Activated naive CD8-positive, alpha-beta T cell treated with anti-CD3 and anti-CD28 coated beads, Interleukin-2, amount 10 ng/mL, durations not matched to agents 7 days and 5 days (primary cell): ENCODE measurements at places on chromosomes 12 and 14. TPM values are rescaled to one million over a fixed set of nuclear protein-coding genes. Genes with fewer than 3 reads are reported as not detected.

DNA sequence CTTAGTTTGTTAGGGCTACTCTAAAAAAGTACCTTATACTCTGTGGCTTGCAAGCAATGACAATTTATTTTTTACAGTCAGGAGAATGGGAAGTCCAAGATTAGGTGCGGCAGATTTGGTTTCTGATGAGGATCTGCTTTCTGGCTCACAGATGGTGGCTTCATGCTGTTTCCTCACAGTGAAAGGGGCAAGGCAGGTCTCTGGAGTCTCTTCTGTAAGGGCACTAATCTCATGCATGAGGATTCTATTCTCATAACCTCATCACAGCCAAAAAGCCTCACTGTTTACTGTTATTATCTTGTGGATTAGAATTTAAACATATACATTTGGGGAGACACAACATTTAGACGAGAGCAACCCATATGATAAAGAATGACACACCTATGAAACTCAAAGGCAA lies 1957.4 kb upstream of the SEL1L start:
- DNase-seq, result no peak

DNA sequence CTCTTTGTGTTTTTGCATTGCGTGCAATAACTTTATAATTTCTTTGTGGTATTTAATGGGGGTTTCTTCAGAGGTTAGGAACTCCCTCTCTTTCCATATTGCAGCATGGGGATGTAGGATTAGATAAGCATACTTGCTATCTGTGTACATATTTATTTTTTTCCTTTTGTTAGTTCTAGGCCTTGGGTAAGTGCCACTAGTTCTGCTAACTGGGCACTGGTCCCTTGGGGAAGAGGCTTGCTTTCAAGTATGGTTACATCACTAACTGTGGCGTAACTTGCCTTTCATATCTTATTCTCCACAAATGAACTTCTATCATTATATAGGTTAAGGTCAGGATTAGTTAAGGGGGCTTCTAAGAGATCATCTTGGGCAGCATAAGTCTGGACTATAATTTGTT lies 31.5 kb upstream of the SLCO1B3 start:
- no peak for DNase-seq

DNA sequence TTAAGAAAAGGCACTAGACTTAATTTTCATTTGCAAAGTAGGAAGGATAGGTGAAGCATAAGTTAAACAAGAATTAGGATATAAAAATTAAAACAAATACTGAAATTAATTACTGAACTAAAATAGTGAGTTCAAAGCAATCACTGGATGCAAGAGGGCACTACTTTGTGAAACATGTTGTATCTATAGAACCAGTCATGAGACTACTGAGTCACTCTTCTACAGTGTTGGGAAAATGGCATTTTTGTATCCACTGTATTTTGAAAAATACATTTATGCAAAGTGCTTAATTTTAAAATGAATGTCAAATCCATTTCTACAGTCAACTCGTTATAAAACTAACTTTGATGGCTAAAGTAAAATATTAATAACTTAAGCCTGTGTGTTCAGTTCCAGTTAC lies 47.9 kb downstream of the SEL1L start:
- no peak for DNase-seq

DNA sequence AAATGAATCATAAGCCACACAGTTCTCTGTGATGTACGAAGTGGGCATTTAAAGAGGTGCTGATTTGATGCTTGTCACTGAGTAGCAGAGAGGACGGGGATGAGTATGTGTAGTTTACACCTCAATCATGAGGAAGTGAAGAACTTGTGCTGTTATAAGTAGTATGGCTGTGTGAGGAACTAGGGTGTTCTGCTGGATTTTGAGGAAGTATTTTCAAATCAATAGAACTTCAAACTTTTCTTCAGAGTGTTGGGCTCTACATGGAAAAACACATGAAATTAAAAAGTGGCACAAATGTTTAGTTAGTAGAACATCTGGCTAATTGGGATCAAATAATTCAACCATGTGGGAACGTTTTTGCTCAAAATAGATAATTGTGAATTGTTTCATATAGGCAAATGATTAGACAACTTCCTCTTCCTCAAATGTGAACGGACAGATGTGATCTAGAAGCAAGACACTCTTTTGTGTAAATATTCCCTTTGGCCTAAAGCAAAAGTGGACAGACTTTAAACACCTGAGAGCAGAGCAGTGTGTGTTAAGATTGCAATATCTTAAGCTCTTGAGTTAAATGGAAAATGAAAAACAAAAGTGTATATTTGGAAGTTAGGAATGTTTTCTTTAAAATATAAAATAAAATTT lies 168.5 kb downstream of the NAV3 start:
- no peak for DNase-seq

GRCh38 chr12:117441751-117442150 lies 80.3 kb upstream of the NOS1 start:
- no peak for DNase-seq

- no peak for DNase-seq
Measured at GRCh38 chr12:27686147-27686546, 10.1 kb upstream of the REP15 start.

- no peak for DNase-seq
Measured at GRCh38 chr14:92670160-92670559, 78.3 kb downstream of the LGMN start.

DNA sequence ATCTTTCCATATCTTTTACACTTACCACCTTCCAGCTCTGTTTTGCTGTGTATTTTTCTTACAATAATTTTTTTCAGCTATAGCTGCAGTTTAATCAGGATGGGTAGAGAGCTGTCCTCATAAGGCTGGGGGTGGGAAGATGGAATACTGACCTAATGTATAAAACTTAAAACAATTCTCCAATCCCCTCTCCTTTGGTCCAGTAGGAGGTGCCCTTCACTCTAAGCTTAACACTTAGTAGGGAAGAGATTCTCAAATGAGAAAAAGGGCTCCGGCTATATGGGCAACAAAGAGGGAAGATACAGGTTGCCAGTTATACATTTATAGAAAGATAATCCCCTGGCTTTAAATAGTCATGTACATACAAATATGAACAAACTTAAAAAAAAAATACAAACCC lies 2.8 kb downstream of the ORMDL2 start:
- no peak for DNase-seq

DNA sequence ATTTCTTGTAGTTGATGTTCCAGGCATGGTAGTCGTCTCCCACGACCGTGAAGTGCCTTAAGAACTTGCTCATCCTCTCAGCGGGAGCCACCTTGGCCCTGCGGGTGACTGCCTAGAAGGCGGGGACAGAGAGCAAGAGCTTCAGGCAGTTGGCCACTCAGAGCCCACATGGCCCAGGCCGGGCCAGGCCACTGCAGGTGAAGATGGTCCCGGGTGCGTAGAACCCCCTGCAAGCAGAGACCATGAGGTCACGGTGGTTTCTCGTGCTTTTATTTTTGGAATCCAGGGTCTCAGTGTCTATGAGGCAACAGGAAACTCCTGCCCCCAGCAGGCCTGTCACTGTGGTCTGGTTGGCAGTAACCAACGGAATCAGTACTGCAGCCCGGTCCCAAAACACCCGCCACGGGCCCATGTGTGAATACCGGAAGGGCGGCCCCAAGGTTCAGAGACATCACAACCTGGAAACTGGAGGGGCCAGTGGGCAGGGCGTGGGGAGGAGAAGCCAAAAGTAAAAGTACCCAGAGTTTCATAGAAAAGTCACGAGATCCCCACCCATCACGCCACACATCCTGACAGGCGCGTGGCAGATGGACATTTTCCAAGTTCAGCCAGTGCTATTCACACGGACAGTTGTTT lies 27.5 kb downstream of the HVCN1 start:
- peak; percentile 71 for DNase-seq

DNA sequence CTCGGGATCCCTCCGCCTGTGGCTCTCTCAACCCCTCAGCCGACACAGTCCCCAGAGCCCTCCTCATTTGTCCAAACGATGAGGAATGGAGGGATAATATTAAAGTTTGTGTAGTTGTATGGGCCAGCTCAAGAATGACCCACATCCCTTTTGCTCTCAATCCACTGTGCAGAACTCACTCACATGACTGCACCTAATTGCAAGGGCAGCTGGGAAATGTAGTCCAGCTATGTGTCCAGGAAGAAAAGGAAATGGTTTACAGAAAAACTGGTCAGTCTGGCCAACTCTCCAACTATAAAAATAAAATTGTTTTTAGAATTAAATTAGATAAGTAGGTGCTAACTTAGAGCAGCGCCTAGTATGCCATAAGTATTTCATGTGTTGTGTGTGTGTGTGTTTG lies 66.6 kb downstream of the GALNT8 start:
- DNase-seq, result no peak

GRCh38 chr14:104367866-104368750 lies 211.5 kb upstream of the C14orf180 start:
- no peak for DNase-seq

GRCh38 chr12:49019443-49020324 lies 1.1 kb upstream of the PRKAG1 start:
- DNase-seq, result peak; percentile 39

GRCh38 chr12:3040663-3041544 lies 36.3 kb upstream of the TSPAN9 start:
- DNase-seq, result no peak

DNA sequence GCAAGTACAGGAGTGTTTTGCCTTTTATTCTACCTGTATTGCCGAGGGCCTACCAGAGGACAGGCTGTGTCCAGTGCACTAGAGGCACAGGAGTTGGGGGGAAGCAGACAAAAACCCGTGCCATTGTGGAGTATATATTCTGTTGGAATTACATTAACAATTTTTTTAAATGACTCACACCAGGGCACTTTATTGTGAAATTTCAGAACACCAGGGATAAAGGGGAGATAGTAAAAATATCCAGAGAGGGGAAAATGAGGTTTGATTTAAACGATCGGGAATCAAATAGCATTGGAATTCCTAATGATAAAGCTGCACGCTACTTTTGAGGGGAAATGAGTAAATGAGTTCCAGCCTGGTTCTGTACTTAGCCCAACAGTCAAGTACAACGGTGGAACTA lies 123.2 kb downstream of the PELI2 start:
- DNase-seq, result no peak

- no peak for DNase-seq
Measured at GRCh38 chr12:52929538-52929937, 19.4 kb upstream of the KRT18 start.

GRCh38 chr12:64968989-64969819 lies 144.8 kb downstream of the TBC1D30 start:
- no peak for DNase-seq

DNA sequence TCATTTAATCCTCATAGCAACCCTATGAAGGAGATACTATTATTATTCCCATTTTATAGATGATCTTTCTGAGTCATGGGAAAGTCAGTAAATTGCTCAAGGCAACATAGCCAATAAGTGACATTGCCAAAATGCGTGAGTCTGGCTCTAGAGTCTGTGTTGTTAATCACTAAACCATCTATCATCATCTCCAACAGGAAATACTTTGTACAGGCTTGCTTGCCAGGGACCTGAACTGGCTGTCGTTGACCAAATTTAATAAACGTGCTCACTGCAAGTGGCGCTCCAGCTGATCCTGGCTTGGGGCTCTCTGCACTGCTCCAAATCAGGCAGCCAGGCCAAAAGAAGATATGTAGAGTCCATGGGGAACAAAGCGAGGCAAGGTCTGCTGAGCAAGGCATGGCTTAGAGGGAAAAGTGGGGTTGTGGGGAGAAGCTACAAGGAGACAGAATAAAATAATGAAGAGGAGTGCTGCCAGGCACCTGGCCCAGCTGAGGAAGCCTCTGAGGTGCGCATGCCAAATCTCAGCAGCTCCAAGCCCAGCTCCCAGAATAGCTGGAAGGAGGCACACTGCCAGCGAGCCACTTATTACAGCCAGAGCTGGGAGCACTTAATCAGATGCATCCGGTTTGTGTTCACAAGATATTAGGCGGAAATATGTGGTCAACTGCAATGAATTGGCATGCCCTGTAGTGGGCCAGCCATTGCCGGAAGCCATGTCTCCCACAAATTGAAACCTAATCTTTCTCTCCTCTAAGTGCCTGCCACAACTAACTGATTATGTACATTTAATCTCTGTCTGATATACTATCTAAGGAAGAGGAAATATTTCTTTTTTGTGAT lies 43.3 kb upstream of the PTPRO start:
- no peak for DNase-seq

DNA sequence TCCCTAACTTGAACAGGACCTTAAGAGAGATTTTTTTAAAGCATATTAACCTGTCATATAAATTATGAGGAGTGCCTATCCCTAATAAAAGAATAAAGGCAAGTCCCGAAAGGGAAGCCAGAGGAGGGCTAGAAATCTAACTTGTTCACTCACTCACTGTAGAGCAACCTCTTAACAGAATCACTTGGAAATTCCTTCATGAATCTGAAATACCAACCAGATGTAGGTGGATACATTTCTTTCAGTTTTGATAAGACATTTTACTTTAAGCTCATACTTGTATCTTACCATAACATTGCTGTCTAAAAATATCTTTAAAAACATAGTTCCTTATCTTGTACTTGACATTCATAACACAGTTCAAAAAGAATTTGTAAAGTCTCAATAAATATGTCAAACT lies 25.7 kb downstream of the NTN4 start:
- DNase-seq, result no peak

GRCh38 chr12:68310370-68310769 lies 21.8 kb downstream of the MDM1 start:
- DNase-seq, result no peak

GRCh38 chr12:56158926-56159461 lies 835 bp downstream of the MYL6 start:
- DNase-seq, result peak; percentile 48

- DNase-seq, result peak; percentile 69
Measured at GRCh38 chr12:122031342-122032216, 9.9 kb downstream of the BCL7A start.

- no peak for DNase-seq
Measured at GRCh38 chr12:40058721-40059190, 47.1 kb downstream of the SLC2A13 start.

DNA sequence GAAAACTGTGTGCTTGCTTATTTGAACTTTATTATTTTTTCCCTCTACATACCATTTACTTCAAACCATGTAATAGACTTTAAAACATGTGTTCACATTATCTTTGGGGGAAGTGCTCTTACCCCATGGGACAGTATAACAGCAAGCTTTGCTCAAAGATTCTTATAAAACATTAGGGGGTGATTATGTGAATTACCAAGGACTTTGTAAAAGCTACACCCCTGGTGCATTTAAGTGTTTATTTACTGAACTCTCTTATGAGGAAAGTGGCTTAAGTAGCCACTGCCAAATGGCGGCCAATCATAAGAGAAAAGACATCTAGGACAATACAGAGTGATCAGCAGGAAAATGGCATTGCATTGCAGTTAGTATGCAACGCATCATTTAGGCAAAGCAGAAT lies 70.3 kb downstream of the CAPZA3 start:
- DNase-seq, result no peak

The LTBP2 gene
- total RNA-seq, result 0.28 TPM

The MSI1 gene
- total RNA-seq, result not detected

The CCDC184 gene
- total RNA-seq, result 0.58 TPM
